Right renal pelvis (tissue), 4 donors: ENCODE measurements at places on chromosomes 4 and X. TPM values are rescaled to one million over a fixed set of nuclear protein-coding genes. Genes with fewer than 3 reads are reported as not detected.

DNA sequence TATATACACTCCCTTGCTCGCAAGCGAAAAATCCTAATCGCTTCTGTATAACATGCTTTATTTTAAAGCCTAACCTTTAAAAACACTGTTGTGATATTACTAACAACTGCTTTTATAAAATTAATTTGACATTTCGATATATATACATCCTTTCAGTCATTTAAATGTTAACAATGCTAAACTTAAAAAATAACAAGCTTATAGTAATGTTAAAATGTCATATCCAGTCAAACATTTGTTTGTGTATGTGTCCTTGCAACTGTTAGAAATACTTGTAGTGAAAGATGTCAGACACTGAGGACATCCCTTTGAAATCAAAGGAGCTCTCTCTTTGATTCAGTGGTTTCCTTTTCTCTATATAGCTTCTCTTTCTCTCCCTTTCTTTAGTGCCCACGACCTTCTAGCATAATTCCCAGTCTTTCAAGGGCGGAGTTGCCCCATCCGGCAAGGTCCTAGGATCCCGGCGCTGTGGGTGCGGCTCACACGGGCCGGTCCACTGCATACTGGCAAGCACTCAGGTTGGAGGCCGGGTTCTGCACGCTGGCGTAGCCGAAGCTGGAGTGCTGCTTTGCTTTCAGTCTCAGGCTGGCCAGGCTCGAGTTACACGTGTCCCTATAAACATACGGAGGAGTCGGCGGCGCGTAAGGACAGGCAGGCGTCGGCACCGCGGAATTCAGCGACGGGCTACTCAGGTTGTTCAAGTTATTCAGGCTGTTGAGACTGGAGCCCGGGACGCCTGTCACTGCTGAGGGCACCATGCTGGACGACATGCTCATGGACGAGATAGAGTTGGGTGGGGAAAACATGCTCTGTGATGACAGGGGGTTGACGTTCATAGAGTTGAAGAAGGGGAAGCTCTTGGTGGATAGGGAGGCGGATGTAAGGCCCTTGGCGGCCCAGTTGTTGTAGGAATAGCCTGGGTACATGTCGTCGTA, 5.0 kb downstream of the PITX2 start:
- no peak for DNase-seq

GRCh38 chr4:146142768-146143167, 32.8 kb upstream of the LSM6 start:
- DNase-seq = no peak

DNA sequence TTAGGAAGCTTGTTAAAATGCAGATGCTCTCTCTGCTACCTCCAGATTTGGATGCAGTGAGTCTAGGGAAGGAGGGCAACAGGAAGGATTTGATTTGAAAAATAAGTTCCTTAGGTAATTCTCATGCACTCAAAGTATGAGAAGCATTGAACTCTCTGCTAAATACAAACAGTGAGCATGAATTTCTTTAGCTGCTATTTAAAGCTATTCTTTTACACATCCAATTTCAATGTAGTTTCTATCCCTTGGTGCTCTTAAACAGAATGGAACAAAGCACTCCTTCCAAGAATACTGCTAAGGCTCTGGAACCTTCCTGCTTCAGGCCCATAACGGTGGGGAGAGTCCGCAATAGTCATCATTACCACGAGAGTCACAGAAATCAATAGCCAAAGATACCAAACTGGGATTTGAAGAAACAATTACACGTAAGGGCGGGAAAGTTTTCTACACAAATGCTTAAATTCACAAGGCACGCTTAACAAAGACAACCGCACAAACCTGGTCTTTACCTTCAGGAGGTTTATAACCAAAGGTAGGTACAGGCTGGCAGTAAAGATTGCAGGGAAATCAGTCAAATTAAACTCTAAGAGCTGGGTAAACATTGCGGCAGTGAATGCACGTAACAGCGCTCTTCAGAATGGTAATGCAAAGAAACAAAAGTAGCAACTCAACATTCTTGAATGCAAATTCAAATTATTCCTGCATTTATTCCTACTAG, 123.2 kb upstream of the NAP1L5 start:
- DNase-seq = no peak

DNA sequence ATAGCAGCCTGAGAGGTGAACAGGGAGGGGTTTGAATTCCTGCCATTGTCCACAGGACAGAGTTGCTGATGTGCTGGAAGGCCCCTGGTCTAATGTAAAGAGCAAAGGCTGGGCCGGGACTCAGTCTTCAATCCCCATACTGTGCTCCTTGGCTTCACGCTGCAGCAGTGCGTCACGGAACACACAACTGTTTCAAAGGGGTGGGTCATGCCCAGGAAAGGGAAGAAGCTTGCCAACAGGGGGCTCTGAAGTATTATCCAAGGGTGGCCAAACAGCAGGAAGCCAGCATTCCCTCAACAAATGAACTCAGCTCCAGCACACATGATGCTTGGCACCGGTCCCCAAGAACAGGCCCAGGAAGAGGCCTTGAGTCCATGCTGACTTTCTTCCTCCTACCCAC, 122.5 kb downstream of the NFKB1 start:
- no peak for DNase-seq

ERCC6L gene
- 4.7 TPM for polyA plus RNA-seq
